PC-9 (cell line): ENCODE measurements at places on chromosomes 13 and 19. TPM values are rescaled to one million over a fixed set of nuclear protein-coding genes. Genes with fewer than 3 reads are reported as not detected.

DNA sequence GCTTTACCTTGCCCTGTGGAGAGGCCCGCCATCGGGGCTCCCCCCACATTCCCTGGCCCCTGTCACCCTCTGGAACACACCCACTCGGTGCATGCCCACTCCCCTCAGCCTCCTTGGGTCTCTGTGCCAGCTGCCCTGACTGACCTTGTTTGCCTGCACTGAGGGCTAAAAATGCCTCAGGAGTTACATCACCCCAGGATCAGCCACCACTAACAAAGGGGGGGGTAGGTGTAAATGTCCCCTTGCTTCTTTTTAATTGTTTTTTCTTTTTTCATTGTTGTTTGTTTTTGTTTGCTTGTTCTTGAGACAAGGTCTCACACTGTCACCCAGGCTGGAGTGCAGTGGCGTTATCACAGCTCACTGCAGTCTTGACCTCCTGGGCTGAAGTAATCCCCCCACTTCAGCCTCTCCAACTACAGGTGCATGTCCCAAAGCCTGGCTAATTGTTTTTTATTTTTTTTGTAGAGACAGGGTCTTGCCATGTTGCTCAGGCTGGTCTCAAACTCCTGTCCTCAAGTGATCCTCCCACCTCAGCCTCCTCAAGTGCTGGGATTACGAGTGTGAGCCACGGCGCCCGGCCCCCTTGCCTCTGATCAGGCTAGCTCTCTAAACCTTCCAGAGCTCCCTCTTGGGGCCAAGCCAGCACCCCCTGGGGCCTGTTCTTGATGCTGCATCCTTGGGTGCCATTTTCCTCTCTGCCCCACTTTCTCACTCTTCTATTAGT, 297.1 kb downstream of the UQCRFS1 start:
- H3K4me3 ChIP-seq, result no peak overlapping the region
- H3K4me1 ChIP-seq, result no peaks in the 10 kb centered on the region
- H3K27me3 ChIP-seq, result peaks cover 64% of the 10 kb centered on the region
- H3K27ac ChIP-seq, result no peak overlapping the region
- no peaks in the 10 kb centered on the region for H3K36me3 ChIP-seq
- DNase-seq, result no peak

- DNase-seq, result no peak
- no peak overlapping the region for H3K27ac ChIP-seq
- H3K27me3 ChIP-seq, result no peaks in the 10 kb centered on the region
- H3K4me1 ChIP-seq, result no peaks in the 10 kb centered on the region
- no peak overlapping the region for H3K4me3 ChIP-seq
Measured at GRCh38 chr19:41248895-41249294, 15.3 kb upstream of the HNRNPUL1 start.

DNA sequence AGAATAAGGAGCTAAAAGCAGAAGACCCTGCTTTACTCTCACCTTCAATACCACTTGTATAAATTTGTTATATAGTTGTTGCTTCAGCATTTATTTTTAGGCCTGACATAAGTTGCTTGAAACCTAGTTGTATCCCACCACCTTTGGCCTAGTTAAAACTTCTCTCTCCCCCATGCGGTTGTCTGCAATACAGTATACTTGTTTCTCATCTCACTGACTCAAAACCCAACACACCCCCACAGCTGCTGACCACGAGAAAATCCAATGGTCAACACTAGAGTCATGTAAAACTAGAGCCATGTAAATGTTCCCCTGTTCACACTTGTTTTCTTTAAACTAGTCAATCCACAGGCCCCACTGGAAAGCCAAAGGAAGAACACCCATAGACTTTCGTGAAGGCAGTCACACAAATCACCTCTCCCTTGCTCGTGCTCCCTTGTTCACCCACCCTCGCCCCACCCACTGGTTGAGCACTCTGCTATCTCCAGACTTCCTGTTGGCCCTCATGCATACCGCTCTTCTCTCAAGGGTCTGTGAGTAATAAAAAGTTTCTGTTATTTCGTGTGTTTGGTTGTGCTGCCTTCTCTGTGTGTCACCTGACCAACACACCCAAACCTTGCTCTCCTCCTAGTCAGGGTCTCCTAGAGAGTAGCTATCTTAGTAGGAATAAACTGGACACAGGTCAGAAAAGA, 12.9 kb upstream of the CCDC169 start:
- DNase-seq, result no peak
- no peak overlapping the region for H3K27ac ChIP-seq
- no peaks in the 10 kb centered on the region for H3K4me1 ChIP-seq
- H3K4me3 ChIP-seq, result no peak overlapping the region

GRCh38 chr19:18298601-18299000, 17.2 kb upstream of the JUND start:
- H3K4me1 ChIP-seq, result peaks cover 43% of the 10 kb centered on the region
- H3K4me3 ChIP-seq, result no peak overlapping the region
- DNase-seq, result no peak
- no peaks in the 10 kb centered on the region for H3K27me3 ChIP-seq

The C13orf46 gene
- 1.5 and 1.7 TPM in 2 replicates for total RNA-seq

DNA sequence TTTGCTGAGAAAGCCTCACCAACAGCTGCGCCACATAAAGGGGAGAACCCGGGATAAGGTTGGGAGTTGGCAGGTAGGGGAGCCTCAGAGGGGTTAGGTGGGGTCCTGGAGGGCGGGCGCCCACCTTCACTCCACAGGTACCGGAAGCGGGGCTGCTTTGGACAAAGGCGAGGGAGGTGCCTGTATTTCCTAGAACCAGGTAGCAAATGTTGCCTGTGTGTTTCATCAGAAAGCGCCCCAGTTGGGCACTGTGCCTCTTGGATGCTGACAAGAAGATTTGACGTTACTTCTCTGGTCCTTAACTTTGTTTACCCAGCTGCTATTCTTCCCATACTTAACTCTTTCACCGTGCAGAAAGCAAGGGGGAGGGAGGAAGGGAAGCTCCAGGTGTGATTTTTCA, 278.9 kb downstream of the ZNF536 start:
- no peaks in the 10 kb centered on the region for H3K36me3 ChIP-seq
- peaks cover 81% of the 10 kb centered on the region for H3K27me3 ChIP-seq
- no peaks in the 10 kb centered on the region for H3K4me1 ChIP-seq
- no peak overlapping the region for H3K27ac ChIP-seq
- no peak for DNase-seq
- H3K4me3 ChIP-seq, result no peak overlapping the region
